ENCODE measurements at places on chromosomes 7 and 10.

DNA sequence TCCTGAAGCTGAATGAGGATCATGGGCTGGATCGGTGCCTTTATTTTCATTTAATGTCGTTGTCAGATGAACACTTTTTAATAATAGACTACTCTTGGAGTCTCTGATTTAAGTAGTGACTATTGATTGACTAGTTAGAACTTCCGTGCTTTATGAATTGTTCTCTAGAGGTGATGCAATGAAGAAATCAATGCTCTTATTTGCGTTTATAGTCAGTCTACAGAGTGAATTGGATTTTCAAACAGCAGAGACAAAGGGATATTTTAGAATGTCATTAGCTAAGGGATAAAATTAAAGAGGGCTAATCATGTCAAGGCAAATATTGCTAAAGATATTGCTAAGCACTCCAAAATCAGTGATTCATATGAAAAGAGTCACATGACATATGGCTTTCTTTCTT, 652.0 kb upstream of the NRP1 start:
- DNase-seq, result no peak

- DNase-seq, result no peak
Measured at GRCh38 chr10:48623607-48624132, 18.8 kb upstream of the ARHGAP22 start.

DNA sequence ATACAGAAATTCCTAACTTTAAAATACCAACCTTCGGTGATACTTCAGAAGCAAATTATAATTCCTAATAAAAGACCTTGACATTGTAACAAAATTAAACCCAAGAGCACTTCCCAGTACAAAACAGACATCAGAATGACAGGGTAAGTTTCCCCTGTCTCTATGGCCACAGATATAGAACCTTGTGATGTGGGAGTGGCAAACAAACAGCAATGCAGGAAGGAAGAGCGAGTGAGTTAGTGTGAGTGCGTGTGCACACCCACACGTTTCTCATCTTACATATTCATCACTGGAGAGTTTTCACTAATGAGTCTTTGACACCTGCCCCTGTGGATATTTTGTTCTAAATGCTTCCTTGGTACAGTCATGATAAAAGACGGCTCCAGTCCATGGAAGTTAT, 72.2 kb downstream of the VWC2 start:
- DNase-seq, result no peak

GRCh38 chr10:4708123-4708759, 117.8 kb upstream of the AKR1E2 start:
- no peak for DNase-seq

DNA sequence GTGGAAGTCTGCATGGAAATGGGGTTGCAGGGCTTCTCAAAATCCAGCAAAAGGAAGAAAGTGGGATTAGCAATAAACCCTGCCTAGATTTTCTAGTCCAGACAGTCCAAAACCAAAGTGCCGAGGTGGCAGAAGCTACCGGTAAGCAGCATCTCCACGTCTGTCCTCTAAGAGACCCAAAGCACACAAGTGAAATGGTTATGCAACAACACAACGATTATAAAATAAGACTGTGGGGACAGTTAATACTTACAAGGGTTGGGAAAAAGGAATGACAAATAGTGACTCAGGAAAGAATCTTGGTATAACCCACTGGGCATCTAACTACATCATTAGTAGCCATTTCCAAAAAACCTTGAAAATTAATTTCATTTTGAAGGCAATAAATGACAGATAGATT, 24.7 kb downstream of the CREB3L2 start:
- DNase-seq, result no peak

DNA sequence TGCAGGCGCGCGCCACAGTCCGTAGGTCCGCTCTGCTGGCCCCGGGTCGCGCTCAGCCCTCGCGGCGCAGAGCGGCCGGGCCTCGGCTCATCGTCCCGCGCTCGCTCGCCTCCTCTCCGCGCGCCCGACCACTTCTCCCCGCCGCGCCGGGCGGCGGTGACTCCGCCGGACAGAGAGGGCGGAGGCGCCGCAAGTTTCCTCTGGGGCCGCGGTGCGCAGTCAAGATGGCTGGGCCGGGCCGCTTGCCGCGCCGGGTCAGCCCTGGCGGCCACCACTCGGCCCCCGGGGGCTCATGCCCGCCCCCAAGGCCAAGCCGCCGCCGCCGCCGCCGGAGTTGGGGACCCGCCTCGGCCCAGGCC, 441 bp downstream of the FZD8 start:
- DNase-seq, result no peak

- DNase-seq, result no peak
Measured at GRCh38 chr10:43262397-43262901, 4.4 kb downstream of the RASGEF1A start.

GRCh38 chr10:24262929-24263590, 54.1 kb downstream of the KIAA1217 start:
- no peak for DNase-seq

DNA sequence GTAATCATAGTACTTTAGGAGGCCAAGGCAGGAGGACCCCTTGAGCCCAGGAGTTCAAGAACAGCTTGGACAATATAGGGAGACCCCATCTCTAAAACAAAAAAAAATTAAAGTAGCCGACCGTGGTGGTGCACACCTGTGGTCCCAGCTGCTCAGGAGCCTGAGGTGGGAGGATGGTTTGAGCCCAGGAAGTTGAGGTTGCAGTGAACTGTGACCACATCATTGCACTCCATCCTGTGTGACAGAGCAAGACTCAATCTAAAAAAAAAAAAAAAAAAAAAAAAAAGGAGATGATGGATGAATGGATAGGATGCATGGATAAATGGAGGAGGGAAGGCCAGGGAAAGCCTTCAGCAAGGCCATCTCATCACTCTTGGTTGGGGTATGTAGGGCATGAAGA, 33.4 kb upstream of the BMPR1A start:
- peak; percentile 8 for DNase-seq

DNA sequence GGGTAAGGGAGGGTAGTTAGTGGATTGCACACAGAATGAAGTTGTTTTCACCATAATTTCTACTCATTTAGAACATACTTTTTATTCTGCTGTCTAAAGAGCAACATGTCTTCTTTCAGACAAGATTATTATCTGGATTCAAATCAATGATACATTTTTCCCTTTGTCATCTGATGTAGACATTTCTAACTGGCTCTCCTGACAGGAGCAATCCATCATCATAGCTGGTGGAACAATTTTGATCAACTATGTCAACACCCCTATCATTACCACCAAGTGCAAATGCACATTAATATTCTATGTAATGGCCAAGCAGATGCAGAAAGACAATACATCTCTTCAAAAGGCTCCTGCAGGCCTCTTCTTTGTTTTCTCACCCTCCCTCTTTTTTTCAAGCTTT, 672.9 kb upstream of the LRRTM3 start:
- DNase-seq, result no peak

- no peak for DNase-seq
Measured at GRCh38 chr7:80225361-80225760, 90.7 kb downstream of the GNAI1 start.

DNA sequence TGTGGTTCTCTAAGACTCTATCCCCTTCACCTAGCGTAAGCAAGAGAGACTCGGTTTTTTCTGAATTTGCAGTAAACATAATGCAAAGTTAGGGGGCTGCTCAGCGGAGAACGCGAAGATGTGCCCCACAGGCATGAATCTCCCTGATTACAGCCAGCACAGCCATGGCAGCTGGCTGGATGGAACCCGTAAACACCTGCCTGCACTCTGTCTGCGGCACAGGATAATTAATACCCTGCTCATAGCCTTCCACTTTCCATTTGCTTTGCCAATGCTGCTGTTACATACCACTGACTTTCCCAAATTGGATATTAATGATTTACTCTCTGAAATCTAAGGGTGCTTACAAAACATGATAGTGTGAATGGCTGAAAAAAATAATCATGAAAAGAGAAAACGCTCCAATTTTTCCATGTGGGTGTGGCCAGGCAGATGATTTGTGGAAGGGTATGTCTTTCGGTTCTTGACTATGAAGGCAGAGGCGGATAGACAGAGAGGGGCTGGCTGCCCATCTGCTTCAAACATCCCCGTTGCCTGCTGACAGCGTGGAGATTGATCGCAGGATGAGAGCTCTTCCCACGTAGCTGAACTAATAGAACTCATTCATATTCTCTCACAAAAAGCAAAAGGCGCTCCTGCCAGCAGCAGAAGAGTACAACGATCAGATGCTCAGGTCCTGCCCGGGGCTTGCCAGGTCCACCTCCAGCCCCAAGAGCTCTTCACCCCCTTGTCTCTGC, 193.2 kb upstream of the GHITM start:
- no peak for DNase-seq
